ENCODE measurements at places on chromosomes 4 and X.

GRCh38 chrX:56113785-56114436 is 118.2 kb upstream of the KLF8 start:
- no peak for DNase-seq

DNA sequence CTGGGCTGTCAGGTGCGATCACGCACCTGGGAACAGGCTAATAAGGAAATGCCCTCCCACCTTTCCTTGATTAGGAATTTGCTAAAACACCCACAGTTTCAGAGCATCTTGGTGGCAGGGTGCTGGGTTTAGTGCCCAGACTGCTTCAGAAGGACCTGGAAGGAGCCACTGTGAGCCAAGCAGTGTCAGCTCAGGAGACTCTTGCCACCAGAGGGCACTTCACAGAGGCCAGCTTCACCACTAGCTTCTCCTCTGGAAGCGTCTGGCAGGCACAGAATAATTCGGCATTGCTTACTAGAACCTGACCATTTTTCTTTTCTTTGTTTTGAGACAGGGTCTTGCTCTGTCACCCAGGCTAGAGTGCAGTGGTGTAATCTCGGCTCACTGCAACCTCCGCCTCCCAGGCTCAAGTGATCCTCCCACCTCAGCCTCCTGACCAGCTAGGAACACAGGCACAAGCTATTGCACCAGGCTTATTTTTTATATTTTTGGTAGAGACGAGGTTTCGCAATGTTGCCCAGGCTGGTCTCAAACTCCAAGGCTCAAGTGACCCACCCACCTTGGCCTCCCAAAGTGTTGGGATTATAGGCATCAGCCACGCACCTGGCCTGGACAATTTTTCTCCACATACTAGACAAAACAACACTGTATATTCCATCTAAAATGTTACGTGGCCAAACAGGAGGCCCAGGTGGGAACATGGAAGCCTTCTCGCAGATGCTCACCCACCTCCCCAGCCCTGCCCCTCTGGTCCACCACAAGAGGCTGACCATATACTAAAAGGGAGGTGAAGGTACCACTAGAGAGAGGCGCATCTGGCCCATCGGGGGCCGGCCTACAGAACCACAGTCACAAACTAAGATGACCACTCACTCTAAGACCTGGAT is 14.1 kb downstream of the NOP14 start:
- no peak for DNase-seq

DNA sequence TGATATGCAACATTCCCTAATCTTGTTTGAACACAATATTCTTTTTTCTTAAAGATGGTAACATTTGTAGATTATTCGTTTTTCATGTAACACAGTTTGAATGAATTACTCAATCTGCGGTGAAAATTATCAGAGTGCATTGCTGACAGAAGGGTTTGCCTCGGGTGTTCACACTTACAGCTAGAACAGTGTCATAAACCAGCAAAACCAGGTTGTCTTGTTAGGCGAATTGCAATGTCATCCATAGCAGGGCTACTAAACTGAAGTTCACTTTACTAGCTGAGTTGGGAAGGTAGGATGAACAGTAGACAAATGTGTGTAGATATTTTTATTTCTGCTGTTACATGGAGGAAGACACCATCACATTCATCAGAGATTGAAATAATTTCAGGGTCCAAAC is 98.9 kb downstream of the SLC39A8 start:
- no peak for DNase-seq

- no peak for DNase-seq
Observed at GRCh38 chr4:12211636-12212035, 782.9 kb upstream of the HS3ST1 start.

DNA sequence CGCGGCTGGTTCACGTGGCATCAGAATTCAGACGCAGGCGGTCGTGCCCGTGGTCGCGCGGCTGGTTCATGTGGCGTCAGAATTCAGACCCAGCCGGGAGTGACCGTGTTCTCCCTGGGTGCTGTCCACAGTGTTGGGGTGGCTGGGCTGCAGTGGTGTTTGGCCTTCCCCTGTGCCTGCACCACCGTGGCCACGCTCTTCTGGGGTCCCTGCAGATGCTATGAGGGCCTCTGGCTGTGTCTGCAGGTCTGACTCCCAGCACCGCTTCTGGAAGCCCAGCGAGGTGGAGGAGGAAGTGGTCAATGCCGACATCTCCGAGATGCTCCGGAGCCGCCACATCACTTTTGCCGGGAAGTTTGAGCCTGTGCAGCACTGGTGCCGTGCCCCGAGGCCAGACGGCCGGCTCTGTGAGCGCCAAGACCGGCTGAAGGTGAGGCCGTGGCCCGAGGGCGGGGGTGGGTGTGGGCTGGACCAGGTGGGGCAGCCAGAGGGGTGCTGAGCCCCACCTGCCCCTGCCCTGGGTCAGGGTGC is 26.4 kb downstream of the NKX1-1 start:
- DNase-seq, result no peak

DNA sequence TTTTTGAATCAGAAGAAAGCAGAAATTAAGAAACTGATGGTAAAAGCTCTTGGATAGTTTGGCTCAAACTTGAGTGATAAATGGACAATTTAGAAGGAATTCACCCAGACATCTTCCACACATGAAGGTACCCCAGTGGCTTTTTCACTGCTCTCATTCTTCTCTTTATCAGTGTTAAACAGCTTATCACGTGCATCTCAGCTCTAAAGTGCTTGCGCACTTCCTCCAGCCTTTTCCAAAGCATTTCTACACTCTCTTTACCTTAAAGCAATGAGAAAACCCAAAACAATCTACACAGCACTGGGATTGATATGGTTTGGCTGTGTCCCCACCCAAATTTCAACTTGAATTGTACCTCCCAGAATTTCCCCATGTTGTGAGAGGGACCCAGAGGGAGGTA is 509.1 kb upstream of the FAT1 start:
- DNase-seq, result no peak

DNA sequence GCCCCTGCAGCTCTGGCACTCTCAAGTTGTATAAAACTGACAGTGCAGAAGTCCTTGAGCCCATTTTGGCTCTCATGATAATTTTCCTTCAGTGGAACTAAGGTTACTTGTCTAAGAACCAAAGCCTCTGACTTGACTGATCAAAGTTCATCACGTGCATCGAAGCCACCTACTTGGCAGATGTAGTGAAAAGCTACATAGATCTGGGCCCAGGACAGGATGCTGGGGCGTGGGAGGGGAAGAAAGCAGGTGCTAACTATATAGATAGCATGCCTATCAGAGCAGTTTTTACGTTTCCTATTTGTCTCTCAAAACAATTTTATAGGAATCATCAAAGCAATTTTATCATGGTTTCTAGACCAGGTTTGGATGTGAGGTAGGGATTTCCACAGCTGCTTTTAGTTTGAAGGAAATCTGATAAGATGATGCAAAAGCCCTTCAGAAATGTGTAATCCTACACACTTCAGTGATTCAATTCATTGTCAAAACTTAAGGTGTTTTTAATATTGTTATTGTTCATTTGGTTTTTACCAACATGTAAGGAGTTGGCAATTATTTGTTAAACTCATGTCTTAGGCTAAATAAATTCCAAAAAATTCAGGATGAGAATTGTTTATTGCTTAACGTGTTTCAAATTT is 1.2 kb upstream of the CD40LG start:
- no peak for DNase-seq

GRCh38 chr4:118173956-118174725 is 139.9 kb downstream of the NDST3 start:
- DNase-seq, result peak; percentile 91

GRCh38 chr4:41747230-41748055 is 1.1 kb downstream of the PHOX2B start:
- no peak for DNase-seq

DNA sequence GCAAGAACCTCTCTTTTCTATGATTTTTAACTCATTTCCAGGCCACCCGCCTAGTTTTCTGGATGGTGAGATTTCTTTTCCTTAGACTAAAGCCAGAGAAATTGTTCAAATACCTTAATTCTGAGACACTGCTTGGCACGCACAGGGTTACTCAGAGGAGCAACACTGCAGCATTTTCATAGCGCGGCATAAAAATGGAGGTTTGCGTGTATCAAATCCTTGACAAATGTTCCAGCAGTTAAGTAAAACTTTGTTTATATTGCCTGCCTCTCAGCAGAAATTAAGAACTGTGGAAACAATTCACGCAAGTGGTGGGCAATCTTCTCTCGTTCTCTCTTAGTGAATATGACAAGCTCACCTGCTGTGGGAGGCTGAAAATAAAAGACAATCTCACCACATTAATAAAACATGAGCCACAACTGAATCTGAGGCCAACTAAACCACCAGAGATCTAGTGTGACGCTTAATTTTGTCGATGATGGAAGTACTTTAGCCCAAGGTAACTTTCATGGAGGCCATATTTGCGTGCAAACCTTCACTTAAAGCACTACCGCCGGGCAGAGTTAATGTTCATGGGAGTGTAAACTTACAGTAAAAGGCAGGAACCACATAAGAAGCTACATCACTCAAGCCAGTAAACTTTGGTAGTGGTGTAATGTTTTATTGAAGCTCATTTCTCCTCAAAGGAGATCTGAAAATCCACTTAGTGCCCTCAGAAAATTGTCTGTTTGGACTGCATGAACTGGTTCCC is 894.8 kb upstream of the EPHA5 start:
- DNase-seq, result peak; percentile 70

- no peak for DNase-seq
Observed at GRCh38 chr4:114924311-114924710, 189.1 kb downstream of the NDST4 start.

- no peak for DNase-seq
Observed at GRCh38 chr4:100742045-100742444, 224.2 kb upstream of the EMCN start.

Data from fibroblast of skin of left quadriceps (primary cell).